ENCODE measurements at places on chromosomes 13 and 19.

DNA sequence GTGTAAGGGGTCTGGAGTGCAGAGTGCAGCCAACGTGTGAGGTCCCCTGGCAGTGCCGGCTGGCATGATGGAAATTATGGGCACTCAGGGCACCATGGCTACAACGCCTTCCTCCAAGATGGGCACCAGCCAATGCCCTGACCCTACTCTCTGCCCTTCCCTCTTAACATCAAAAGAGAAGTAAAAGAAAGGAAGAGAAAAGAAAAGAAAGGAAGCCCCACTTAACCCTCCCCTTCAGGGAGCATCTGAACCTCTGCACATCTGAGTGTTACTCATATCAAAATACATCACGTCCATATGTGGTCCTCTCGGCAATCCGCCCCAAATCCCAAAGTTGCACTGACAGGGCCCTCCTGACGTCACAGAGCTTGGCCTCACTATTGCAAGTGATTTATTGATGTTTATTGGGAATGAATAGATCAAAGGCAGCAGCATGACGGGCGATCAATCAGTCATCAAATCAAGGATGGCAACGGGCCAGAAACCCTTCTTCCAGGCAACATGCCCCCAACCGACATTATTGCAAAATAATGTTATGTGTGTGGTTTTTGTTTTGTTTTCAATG lies 1.3 kb downstream of the TSHZ3 start:
- peak; percentile 37 for DNase-seq

DNA sequence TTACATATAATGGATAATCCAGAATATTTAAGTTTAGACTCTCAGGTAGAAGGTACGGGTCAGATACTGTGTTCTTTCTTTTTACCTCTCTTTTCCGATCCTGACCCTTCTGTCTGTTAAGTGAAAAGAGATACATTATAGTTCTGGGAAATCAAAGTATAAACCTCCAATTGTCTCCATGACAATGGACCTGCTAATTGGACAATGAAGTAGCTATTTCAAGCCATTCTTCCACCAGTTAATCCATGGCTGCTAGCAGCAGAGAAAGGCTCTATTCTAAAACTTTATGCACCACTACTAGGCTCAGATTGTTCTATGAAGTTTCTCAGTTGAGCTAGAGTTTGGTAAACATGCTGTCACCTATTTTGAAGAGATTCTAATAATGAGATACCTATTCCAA lies 8.3 kb upstream of the NBEA start:
- no peak for DNase-seq

GRCh38 chr13:111973605-111974340 lies 93.2 kb upstream of the SOX1 start:
- no peak for DNase-seq

GRCh38 chr19:49434907-49435583 lies 6.3 kb downstream of the SLC17A7 start:
- DNase-seq: no peak

- no peak for DNase-seq
Measured at GRCh38 chr13:102781591-102781990, 8.0 kb upstream of the TEX30 start.

- no peak for DNase-seq
Measured at GRCh38 chr19:15248106-15248505, 15.9 kb upstream of the EPHX3 start.

Measured in stomach (tissue), 19 donors.